ENCODE measurements at places on chromosomes 4 and X. TPM values are rescaled to one million over a fixed set of nuclear protein-coding genes. Genes with fewer than 3 reads are reported as not detected.
A peak's percentile ranks its signal among the peaks of the same experiment; 100 is the strongest.

DNA sequence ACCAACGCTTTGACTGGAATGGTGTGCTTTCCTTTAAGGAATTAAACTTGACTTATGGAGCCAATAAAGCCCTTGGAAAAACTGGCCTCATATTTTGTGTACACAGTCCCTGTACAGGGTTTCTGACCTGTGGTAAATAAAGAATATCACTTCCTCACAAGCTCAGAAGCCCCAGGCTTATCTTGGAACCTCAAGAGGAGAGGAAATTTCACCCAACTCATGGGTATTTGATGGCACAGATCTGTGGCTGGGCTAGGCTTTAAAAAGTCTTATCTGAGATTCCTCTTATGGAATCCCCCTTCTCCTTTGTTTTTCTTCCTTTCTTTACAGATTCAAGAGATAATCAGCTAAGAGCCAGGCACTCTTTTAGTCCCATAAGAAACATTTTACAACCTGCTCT is 89.3 kb upstream of the USP38 start:
- no peak for DNase-seq
- H3K27ac ChIP-seq: no peak overlapping the region
- no peaks in the 10 kb centered on the region for H3K36me3 ChIP-seq

DNA sequence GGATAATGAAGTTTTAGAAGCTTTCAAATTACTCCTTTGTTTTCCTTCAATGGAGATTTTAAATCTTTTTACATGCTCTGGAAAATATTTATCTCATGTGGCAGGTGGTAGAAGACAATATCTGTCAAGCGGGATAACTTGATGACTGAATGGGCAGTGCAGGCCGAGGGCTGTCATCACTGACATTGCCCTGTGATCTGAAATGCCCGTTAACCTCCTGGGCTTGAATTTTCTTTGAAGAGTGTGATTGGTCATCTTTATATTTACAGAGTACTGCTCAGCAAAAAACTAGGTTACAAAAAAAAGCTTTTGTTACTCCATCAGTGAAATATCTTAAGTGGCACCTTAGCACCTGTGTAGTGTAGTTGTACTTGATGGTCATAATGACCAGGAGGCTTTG is 147.5 kb downstream of the GATB start:
- H3K36me3 ChIP-seq: no peaks in the 10 kb centered on the region
- no peak for DNase-seq
- H3K27me3 ChIP-seq: no peaks in the 10 kb centered on the region
- no peaks in the 10 kb centered on the region for H3K4me1 ChIP-seq
- no peak overlapping the region for H3K4me3 ChIP-seq

GRCh38 chrX:119682019-119682989 is 10.7 kb downstream of the SEPTIN6 start:
- no peaks in the 10 kb centered on the region for H3K36me3 ChIP-seq
- no peaks in the 10 kb centered on the region for H3K27me3 ChIP-seq
- H3K4me1 ChIP-seq: peaks cover 14% of the 10 kb centered on the region
- no peak overlapping the region for H3K4me3 ChIP-seq
- no peak for DNase-seq

- no peaks in the 10 kb centered on the region for H3K4me1 ChIP-seq
- no peak overlapping the region for H3K4me3 ChIP-seq
- no peaks in the 10 kb centered on the region for H3K27me3 ChIP-seq
- no peaks in the 10 kb centered on the region for H3K36me3 ChIP-seq
- H3K27ac ChIP-seq: no peak overlapping the region
- no peak for DNase-seq
These were observed 33.3 kb downstream of the TENM3 start for GRCh38 chr4:182276210-182277109.

DNA sequence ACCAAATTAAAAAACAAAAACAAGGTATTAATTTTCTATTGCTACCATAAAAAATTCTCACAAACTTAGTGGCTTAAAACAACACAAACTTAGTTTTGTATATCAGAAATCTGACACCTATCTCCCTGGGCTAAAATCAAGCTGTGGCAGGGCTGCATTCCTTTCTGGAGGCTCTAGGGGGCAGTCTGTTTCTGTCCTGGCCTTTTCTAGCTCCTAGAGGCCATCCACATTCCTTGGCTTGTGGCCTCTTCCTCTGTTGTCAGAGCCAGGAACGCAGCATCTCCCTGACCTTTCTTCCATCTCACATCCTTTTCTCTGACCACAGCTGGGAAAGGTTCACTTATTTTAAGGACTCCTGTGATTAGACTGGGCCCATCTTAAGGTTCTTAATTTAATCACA is 38.9 kb upstream of the TLR2 start:
- no peaks in the 10 kb centered on the region for H3K36me3 ChIP-seq
- H3K27me3 ChIP-seq: no peaks in the 10 kb centered on the region
- H3K4me1 ChIP-seq: no peaks in the 10 kb centered on the region

- H3K27me3 ChIP-seq: no peaks in the 10 kb centered on the region
- no peak overlapping the region for H3K27ac ChIP-seq
- no peaks in the 10 kb centered on the region for H3K4me1 ChIP-seq
These were observed 42.2 kb downstream of the SMARCA5 start for GRCh38 chr4:143555676-143556075.

- no peaks in the 10 kb centered on the region for H3K36me3 ChIP-seq
- H3K27ac ChIP-seq: no peak overlapping the region
- no peak overlapping the region for H3K4me3 ChIP-seq
- DNase-seq: no peak
These were observed 305.9 kb downstream of the IDS start for GRCh38 chrX:149198980-149199732.

- H3K4me3 ChIP-seq: no peak overlapping the region
- H3K36me3 ChIP-seq: no peaks in the 10 kb centered on the region
- H3K4me1 ChIP-seq: no peaks in the 10 kb centered on the region
- H3K27ac ChIP-seq: no peak overlapping the region
- no peak for DNase-seq
These were observed 89.3 kb upstream of the ENPP6 start for GRCh38 chr4:184306949-184307348.

DNA sequence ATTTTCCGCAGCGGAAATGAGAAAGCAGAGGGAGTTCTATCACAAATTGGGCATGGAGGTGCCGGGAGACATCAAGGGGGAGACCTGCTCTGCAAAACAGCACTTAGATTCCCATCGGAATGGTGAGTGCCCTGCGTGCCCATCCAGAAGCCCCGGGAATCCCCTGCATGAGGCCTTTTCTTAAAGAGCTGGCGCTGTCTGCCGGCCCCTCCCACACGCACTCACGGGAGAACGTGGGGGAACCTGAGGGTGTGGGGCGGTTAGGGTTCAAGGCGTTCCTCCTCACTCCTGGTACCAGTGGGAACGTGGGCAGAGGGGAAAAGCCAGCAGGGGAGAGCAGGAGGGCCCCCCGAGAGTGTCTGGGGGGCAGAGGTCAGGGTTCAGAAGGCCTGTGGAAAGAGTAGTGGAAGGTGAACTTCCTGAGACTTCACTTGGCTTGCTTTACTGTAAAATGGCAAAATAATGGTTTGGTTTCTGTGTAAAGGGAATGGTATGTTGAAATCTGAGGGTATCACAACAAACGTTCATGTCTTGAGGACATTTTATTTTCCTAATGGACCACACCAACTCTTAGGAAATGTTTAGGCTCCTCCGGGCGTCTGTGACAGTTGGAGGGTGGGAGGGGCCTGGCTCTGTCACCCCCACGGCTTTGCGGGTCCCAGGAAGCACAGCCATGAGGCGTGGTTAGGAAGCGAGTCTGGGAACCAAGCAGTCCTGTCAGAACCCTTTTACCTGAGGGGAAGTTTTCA is 38.0 kb downstream of the PCGF3 start:
- no peaks in the 10 kb centered on the region for H3K4me1 ChIP-seq
- no peaks in the 10 kb centered on the region for H3K27me3 ChIP-seq

GRCh38 chr4:13860126-13860525 is 232.6 kb upstream of the BOD1L1 start:
- no peak overlapping the region for H3K27ac ChIP-seq
- H3K4me3 ChIP-seq: no peak overlapping the region
- H3K36me3 ChIP-seq: no peaks in the 10 kb centered on the region
- no peaks in the 10 kb centered on the region for H3K4me1 ChIP-seq
- DNase-seq: no peak

DNA sequence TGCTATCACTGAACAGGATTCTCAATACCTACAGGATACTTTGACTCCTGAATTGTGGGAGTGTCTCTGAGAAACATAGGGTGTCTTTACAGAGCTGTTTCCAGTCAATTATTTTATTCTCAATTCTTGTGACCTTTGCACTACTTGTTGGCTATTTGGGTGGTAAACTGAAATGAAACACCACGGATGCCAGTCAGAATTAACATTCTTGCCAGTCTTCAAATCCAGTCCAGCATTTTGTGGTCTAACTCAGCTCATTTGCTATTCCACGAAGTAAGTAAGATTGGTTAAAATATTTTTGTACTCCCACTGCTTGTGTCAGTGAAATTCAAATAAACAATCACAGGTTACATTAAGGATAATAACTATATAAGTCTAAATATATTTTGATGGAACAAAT is 197.9 kb downstream of the ANKRD50 start:
- H3K27me3 ChIP-seq: no peaks in the 10 kb centered on the region
- H3K4me3 ChIP-seq: no peak overlapping the region
- no peak overlapping the region for H3K27ac ChIP-seq

DNA sequence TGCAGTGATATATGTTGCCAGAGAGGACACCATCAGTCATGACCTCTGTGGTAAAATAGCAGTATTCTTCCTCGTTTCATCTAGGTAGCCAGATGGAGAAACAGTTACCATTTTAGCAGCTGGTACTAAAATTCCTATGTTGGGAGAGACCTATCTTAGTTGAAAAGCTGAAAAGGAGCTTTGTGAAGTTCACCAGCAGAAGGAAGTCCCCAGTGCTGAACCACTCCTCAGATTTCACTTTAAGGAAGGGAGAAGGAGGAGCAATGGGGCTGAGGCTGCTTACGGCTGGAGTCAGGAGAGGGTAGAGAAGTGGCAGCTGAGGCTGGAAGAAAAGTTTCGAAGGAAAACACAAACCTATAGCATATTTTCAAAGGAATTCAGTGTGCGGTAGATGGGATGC is 103.7 kb downstream of the ATXN3L start:
- no peaks in the 10 kb centered on the region for H3K36me3 ChIP-seq
- H3K27ac ChIP-seq: no peak overlapping the region
- no peak for DNase-seq

DNA sequence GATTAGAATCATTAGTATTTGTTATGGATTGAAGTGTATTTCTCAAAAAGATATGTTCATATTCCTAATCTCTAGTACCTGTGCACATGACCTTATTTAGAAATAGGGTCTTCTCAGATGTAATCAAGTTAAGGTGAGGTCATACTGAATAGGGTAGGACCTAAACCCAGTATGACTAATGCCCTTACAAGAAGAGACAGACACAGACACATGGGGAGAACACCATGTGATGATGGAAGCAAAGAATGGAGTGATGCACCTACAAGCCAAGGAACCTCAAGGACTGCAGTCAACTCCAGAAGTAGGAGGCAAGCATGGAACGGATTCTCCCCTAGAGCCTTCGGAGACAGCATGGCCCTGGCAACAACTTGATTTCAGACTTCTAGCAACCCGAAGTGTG is 31.4 kb downstream of the OTUD4 start:
- peaks cover 96% of the 10 kb centered on the region for H3K36me3 ChIP-seq
- DNase-seq: no peak
- no peaks in the 10 kb centered on the region for H3K4me1 ChIP-seq

DNA sequence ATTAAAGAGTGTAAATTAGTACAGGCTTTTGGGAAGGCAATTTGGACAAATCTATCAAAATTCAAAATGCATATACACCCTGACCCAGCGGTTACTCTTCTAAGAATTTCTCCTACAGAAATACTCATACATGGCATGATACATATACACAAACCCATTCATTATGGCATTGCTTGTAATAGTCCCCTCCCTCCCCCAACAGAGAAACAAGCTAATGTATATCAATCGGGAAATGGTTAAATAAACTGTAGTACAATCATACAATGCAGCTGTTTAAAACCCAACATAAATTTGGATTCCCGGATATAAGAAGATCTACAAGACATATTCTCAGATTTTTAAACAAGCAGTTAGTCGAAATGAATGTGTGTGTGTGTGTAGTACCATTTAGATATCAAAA is 808 bp downstream of the HUWE1 start:
- peak overlapping the region; percentile 61 for H3K4me3 ChIP-seq
- peaks cover 9% of the 10 kb centered on the region for H3K4me1 ChIP-seq
- DNase-seq: no peak
- H3K27ac ChIP-seq: peak overlapping the region; percentile 81
- no peaks in the 10 kb centered on the region for H3K27me3 ChIP-seq

DNA sequence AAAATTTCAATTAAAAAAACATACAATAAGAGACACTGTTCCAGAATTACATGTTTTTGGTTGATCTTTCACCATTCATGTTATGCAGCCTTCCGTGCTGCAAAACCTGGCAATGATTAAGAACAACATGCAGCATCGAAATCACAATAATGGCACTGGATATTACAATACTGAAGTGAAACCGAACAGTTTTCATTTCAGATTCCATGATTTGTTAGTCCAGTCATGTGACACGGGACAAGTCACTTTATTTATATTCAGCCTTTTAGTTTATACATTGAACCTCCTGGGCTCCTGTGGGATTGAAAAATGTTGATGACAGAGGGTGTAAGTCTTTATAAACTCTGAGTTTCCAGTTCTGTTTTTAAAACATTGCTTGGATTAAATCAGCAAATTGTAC is 142.5 kb upstream of the TTC29 start:
- no peaks in the 10 kb centered on the region for H3K36me3 ChIP-seq
- no peaks in the 10 kb centered on the region for H3K4me1 ChIP-seq
- no peak overlapping the region for H3K27ac ChIP-seq

DNA sequence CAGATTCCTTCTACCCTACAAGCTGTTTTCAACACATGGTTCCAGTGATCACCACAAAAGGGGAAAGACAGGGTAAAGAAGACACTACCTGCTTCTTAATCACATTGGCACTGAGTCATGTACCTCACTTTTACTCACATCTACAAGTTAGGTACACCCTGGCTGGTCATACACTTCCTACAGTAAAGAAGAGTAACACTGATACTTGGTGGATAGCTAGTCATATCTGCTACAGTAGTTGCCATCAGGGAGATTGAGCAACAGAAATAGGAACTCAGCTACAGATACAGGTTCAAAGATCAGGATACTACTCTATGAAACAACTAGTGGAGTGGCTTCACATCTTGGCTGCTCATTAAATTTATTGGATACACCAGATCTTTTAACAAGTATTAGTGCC is 105.4 kb upstream of the DIAPH2 start:
- H3K4me3 ChIP-seq: no peak overlapping the region
- H3K4me1 ChIP-seq: no peaks in the 10 kb centered on the region
- H3K36me3 ChIP-seq: no peaks in the 10 kb centered on the region
- H3K27ac ChIP-seq: no peak overlapping the region

- H3K27ac ChIP-seq: no peak overlapping the region
- no peaks in the 10 kb centered on the region for H3K27me3 ChIP-seq
- H3K36me3 ChIP-seq: no peaks in the 10 kb centered on the region
- peaks cover 32% of the 10 kb centered on the region for H3K4me1 ChIP-seq
- H3K4me3 ChIP-seq: no peak overlapping the region
- DNase-seq: no peak
These were observed 63.3 kb downstream of the AFAP1 start for GRCh38 chr4:7876201-7876875.

Gene DGKK
- 0.09 TPM for total RNA-seq
